Dermis microvascular lymphatic vessel endothelial cell (primary cell): ENCODE measurements at places on chromosomes 3 and 15. TPM values are rescaled to one million over a fixed set of nuclear protein-coding genes. Genes with fewer than 3 reads are reported as not detected.

DNA sequence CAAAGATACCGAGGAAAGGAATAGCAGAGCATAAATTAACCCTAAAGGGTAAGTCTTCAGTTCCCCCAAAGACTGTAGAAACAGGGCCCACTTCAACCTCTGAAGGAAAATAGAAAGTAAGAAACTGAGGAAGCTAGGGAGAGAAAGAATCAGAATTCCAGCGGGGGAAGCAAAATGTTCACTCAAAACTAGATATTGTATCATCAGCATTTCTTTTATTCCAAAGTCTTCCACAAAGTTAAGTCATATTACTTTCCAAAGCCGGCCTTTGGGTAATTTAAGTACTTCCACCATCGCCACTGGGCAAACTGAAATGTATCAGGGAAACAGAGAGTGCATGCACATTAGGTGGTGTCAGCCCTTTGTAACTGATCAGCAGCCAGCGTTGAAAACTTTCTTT, 88.3 kb downstream of the RSL24D1 start:
- DNase-seq = no peak

- DNase-seq = no peak
Observed at GRCh38 chr15:74791667-74792066, 9.8 kb downstream of the CSK start.

GRCh38 chr15:87269566-87269965, 987.0 kb downstream of the NTRK3 start:
- no peak for DNase-seq

DNA sequence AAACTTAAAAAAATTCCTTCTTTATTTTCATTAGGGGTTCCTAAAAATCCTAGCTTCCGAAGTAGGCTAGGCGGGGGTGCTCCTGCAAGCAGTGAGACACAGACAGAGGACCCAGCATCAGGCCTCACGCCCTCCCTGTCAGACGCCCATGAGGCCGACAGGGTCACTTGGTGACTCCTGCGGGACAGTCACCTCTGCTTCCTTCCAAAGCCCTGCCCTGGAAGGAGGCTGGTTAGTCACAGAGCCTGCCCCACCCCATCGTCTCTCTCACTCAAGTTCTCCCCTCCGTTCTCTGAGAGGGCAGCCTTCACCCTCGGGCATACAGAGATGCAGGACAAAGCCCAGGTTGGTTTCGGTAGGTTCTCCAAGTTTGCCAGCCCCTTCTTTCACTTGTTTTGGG, 38.6 kb downstream of the EHD4 start:
- no peak for DNase-seq

GRCh38 chr3:132071043-132071442, 36.2 kb upstream of the CPNE4 start:
- no peak for DNase-seq

GRCh38 chr3:89252016-89252415, 144.6 kb downstream of the EPHA3 start:
- DNase-seq = no peak

- no peak for DNase-seq
Observed at GRCh38 chr15:68445351-68445750, 13.4 kb upstream of the ITGA11 start.

- peak; percentile 45 for DNase-seq
Observed at GRCh38 chr3:192444096-192444790, 283.1 kb downstream of the FGF12 start.

FETUB gene
- not detected in 2 replicates for total RNA-seq

CHRNA7 gene
- total RNA-seq = 0.38 and 0.64 TPM in 2 replicates

SPINT1 gene
- total RNA-seq = 0.90 and 1.1 TPM in 2 replicates

GJD2 gene
- total RNA-seq = not detected in 2 replicates
